ENCODE measurements at places on chromosomes 4 and X.

DNA sequence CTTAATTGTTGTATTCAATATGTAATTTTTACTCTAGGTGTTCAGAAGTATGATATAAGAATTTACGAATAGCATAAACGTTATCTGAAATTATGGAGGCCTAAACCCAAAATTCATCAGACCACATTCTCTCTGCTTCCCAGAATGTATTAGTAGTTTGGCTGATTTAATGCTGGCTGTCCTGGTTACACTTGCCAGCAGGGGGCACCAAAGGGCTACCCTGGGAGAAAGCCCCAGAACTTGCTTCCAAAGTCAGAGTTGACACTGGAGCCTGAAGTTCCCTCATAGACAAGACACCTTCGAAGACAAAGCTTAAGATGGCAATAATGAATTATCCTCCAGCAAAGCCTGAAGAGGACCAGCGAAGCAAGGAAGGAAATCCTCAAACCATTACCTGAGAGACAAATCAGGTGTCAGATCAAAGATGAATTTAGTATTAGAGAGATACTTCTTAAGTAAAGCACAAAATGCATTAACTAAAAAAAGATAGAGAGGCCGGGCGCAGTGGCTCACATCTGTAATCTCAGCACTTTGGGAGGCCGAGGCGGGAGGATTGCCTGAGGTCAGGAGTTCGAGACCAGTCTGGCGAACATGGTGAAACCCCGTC lies 11.3 kb upstream of the ANOS1 start:
- peak; percentile 65 for DNase-seq

GRCh38 chrX:133353233-133353632 lies 62.1 kb downstream of the GPC4 start:
- DNase-seq, result no peak

GRCh38 chr4:105634402-105635080 lies 73.9 kb downstream of the INTS12 start:
- no peak for DNase-seq

DNA sequence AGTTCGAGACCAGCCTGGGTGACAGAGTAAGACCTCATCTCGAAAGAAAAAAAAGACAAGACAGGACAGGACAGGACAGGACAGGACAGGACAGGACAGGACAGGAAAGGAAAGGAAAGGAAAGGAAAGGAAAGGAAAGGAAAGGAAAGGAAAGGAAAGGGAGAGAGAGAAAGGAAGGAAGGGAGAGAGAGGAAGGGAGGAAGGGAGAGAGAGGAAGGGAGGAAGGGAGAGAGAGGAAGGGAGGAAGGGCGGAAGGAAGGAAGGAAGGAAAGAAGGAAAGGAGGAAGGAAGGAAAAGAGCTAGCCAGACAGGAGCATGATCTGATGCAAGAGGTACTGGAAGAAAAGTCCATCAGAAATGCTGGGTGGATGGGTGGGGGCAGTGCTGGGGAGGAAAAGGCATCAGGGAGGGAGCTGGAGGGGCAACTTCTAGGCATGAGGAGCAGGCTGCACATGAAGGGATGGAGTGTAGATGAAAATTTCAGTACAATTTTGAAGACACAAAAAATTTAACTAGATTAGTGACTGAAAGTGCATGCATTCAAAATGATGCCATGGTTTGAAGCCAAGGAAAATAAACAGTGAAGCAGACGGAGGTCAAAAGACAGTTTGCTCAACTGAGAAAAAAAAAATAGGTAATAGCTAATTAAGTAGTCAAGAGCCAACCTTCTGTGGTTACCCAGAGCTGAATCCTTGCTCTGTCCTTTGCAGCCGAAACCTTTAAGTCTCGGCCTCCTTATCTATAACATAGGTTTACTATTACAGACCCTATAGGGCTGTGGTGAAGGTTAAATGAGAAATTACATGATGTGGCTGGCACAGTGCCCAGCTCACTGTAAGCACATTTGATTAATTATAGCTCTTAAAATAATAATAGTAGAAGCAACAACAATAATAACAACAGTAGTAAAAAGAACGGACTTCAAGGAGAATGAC lies 59.9 kb downstream of the ZNF827 start:
- no peak for DNase-seq

DNA sequence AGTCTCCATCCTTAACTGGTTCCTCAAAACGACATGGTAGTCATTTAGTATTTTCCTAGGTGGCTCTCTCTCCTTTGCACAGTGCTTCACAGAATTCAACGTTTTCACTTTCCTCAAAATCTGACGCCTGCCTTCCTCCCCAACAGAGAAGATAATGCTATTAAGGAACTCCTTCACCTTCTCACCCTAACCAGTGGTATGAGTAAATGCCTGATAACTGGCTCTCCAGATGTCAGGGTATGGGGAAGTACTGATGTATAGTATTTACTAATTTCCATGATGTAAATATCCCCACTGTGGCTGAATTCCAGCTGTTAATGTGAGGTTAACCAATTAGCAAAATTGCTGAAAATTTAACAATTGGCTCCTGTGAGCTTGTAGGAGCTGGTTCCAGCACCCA lies 28.8 kb upstream of the NSUN7 start:
- peak; percentile 37 for DNase-seq

GRCh38 chr4:128782076-128782715 lies 27.3 kb upstream of the JADE1 start:
- no peak for DNase-seq

DNA sequence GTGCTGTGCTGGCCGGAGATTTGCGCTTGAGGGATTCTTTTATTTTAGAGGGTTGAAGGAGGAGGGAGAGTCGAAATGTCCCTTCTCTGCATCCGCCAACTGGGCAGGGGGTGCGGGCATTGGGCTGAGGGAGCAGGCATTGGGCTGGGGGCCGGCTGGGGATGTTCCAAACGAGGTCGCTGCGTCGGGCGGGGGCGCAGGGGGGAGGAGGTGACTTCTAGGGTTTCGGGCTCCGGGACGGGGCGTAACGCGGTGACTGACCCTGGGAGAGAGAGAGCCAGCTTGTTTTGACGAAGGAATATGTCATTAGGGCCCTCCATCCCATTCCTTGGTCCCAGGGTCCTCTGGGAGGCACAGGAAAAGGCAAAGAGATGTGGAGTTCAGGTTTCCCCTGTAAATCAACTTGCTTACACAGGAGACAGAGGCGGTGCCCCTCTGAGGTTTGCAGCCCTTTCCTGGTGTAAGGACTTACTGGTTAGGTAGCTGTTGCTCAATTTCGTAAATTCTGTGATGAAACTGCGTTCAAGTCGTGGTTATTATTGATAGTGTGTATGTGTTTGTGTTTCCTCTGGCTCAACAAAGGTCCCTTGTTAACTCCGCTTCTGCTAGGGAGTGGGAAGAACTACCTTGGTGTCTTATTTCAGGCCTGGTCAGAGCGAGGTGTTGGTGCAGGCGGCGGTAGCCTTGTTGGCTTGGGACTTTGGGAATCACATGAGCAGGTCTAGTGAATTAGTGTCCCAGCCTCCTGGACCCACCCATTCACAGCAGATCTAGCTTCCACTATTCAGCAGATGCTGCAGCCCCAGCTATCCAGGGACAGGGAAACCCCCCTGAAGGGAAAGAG lies 716 bp downstream of the FHIP1A start:
- DNase-seq, result no peak

- DNase-seq, result peak; percentile 40
Observed at GRCh38 chrX:118761939-118762707, 34.7 kb downstream of the IL13RA1 start.
